Stimulated activated CD8-positive, alpha-beta memory T cell treated with anti-CD3 and anti-CD28 coated beads, Interleukin-4, amount 100 ng/mL, for 1 hour (primary cell): ENCODE measurements at places on chromosomes 3 and 15.

GRCh38 chr3:38473229-38473628 is 19.5 kb downstream of the ACVR2B start:
- no peak for DNase-seq

GRCh38 chr15:70473581-70474370 is 289.6 kb downstream of the UACA start:
- no peak for DNase-seq

GRCh38 chr3:175426805-175427204 is 567.7 kb downstream of the NAALADL2 start:
- no peak for DNase-seq

- DNase-seq = no peak
Measured at GRCh38 chr3:122576174-122576940, 1.1 kb upstream of the PARP15 start.

DNA sequence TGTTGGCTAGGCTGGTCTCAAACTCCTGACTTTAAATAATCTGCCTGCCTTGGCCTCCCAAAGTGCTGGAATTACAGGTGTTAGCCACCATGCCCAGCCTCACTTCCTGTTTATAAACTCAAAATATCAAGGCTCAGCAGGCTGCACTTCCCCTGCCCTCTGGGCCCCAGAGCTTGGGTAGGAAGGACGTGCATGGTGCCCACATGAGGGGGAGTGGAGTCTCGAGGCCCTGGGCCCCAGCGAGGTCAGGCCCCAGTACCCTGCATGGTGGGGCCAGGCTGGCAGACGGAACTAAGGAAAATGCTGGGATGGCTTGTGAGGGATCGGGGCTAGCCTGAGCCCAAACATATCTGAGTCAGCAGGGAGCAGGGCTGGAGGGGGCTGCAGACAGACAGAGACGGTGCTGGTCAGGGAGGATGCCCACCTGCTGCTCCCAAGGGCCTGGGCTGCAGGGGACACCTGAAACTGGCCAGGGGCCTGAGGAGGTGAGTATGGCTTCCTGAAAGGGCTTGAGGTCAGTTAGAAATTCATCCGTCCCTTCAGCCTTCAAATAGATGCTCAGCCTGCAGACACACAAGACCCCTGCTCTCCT is 5.1 kb downstream of the SPTBN5 start:
- no peak for DNase-seq
